ENCODE measurements at places on chromosomes 5 and 9.

GRCh38 chr5:59268756-59269415, 624.6 kb downstream of the PDE4D start:
- DNase-seq: no peak

DNA sequence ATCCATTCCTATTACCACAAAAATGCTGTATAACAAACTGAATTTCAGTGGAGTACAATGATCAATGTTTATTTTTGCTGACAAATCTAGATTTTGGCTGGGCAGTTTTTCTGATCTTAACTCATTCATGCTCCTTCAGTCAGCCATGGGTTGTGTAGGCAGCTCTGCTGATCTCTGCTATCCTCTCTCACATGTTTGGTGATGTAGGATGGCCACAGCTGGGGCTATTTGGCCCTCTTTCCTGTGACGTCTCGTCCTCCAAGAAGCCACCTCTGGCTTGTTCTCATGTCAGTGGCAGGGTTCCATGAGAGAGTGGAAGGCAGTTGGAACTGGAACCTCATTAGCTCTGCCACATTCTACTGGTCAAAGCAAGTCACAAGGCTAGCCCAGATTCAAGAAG, 8.9 kb downstream of the NLN start:
- DNase-seq: no peak

GRCh38 chr9:112605518-112605917, 112.4 kb downstream of the INIP start:
- no peak for DNase-seq

DNA sequence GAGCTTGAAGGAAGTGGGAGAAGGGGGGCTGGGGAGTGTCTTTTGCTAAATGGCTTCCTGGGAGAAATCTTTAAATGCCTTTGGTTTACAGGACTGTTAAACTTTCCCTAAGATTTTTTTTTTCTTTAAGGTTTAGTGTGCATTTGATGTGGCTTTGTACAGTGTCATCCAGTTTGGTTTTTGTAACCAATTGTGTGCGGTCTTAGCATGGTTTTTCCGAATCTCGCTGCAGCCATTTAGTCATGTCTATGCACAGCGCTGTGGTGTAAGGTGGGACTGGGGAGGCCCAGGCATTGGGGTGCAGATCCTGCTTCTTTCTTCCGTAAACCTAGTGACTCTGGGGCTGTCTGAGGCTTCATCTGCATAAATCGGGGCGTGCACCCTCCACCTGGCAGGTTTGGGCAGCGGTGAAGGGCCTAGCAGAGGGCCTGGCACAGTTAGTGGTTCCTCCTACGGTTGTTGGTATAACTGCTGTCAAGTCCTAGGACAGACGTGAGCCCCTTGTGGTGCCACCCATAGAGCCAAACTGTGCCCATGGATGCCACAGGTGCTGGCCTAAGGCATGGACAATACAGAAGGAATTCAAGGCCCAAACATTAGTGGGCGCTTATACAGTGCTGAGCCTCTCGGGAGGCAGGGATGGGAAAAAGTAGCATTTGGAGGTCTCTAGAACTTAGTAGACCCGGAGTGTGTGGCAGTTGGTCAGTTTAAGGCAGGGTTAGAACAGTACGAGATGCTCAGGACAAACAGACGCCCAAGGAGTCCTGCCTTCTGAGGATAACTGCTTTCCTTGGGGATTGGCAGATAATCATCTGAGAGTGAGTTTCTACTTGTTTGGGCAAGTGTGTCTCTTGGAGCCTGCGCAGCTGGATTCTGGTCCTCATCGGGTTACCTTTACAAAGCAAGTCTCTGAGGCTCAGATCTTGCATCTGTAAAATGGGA, 1.5 kb downstream of the PRRC2B start:
- peak; percentile 44 for DNase-seq

DNA sequence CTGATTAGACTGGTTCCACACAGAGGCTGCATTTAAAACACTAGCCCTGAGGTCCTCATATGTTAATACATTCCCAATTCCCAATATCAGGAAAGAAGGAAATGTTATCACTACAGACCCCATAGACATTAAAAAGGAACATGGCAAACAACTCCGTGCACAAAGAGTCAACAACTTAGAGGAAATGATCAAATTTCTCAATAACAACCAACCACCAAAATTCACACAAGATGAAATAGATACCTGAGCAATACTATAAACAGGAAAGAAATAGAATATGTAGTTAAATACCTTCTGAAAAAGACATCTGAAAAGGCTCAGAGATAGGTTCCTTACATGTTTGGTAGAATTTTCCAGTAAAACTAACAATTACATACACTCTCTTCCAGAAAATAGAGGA, 28.9 kb downstream of the SEMA4D start:
- no peak for DNase-seq

DNA sequence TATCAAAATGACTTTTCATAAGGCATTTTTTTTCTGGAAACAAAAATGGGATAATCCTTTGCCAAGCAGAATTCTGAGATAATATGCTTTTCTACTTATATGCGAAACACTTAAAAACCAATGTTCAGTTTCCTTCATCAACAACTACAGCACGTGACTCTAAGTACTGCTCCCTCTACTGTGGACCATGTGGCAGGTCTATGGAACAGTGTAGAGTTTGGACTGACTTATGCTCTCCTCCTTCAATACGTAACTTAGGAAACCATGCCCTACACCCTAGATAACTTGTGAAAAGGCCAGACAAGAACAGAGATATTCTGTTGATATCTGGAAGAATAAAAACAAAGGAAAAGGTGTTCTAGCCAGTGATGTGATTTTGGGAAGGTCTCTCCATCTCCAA, 111.3 kb upstream of the GNA14 start:
- peak; percentile 3 for DNase-seq

DNA sequence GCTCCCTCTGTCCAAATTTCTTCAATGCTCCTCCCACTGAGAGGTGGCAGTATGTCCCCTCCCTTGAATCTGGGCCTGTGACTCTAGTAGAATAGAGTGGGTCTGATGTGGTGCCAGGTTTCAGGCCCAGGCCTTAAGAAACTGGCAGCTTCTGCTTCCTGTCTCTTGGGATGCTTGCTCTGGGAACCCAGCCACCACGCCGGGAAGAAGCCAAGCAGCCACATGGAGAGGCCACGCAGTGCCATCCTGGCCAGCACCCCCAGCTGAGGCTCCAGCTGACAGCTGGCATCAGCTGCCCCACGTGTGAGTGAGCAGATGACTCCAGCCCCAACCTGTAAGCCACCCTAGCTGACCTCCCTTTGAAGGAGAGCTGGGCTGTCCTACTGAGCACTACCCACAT, 7.3 kb upstream of the TSPAN17 start:
- no peak for DNase-seq

GRCh38 chr5:159342840-159343239, 12.6 kb upstream of the IL12B start:
- DNase-seq: no peak

GRCh38 chr9:79757881-79758669, 186.3 kb downstream of the TLE4 start:
- DNase-seq: no peak

GRCh38 chr9:110942522-110942921, 95.7 kb downstream of the LPAR1 start:
- no peak for DNase-seq

GRCh38 chr5:158874343-158874742, 225.4 kb downstream of the EBF1 start:
- DNase-seq: no peak

GRCh38 chr9:138063033-138063432, 185.5 kb downstream of the CACNA1B start:
- no peak for DNase-seq

GRCh38 chr5:94442991-94443390, 175.4 kb downstream of the KIAA0825 start:
- no peak for DNase-seq

DNA sequence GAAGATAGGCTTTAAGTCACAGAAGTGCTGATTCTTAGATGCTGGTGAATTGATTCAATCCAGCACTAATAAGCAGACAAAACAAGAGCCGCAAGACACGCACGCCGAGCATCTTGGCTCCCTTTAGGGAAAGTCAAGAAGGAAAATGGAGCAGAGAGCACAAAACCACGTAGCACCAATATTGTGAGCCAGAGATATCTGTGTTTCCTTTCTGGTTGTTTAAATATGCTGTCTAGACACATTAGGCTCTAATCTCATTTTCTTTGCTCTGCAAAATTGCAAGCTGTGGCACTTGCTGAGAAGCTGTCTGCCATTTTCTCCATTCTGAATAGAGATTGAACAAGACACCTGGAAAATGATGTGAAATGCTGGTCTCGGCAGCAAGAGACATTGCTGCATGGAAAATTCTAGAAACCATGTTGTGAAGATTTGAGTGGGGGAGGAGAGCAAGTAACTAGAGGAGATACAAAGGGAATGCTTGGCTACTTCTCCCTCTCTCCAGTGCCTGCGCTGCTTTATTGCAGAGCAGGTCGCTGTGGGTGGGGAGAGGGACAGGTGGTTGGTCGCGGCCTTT, 336.3 kb downstream of the MED10 start:
- DNase-seq: no peak

GRCh38 chr5:175206669-175207068, 237.3 kb downstream of the DRD1 start:
- DNase-seq: no peak

DNA sequence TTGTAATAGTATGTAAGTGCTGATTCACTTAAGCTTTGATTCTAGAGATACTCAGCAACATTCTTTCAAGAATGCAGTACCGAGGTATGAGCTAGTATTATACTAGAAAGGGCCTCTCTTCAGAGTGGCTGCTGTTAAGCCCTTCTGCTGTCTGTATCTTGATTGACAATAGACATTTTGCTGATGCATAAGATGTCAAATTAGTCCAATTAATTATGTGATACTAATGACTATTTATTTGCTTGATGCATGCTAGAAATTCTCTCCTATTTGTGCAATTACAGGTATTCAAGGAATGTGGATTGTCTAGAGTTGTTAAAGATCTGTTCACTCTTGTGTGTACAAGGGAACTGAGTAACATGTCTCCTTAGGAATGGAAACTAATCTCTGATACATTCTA, 92.3 kb upstream of the PTGER4 start:
- no peak for DNase-seq

- DNase-seq: no peak
These were observed 324.3 kb upstream of the RORB start for GRCh38 chr9:74172874-74173273.

GRCh38 chr9:69458176-69458575, 133.2 kb downstream of the ENTREP1 start:
- no peak for DNase-seq

GRCh38 chr5:851553-851952, 767 bp upstream of the ZDHHC11 start:
- no peak for DNase-seq

DNA sequence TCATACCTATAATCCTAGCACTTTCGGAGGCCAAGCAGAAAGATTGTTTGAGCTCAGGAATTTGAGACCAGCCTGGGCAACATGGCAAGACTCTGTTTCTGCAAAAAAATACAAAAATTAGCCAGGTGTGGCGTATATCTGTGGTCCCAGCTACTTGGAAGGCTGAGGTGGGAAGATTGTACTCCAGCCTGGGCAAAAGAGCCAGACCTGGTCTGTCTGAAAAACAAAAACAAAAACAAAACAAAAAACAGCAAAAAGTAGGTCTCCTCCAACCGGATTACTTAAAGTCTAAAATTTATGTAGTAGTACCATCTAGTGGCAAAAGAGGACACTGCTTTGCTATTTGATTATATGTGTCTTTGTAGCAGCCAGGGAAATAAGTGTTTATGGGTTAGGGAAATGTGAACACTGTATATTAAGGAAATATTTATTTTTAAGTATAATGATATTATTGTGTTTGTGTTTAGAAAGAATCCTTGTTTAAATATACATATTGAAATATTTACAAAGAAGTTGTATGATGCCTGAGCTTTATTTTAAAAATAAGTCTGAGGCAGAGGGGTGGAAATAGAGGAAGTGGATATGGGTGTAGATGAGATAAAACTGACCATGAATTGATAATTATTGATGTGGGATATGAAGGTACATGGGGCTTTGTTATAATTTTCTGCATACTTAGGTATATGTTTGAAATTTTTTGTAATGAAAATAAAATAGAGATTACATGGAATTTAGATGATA, 20.0 kb downstream of the APC start:
- DNase-seq: peak; percentile 78

DNA sequence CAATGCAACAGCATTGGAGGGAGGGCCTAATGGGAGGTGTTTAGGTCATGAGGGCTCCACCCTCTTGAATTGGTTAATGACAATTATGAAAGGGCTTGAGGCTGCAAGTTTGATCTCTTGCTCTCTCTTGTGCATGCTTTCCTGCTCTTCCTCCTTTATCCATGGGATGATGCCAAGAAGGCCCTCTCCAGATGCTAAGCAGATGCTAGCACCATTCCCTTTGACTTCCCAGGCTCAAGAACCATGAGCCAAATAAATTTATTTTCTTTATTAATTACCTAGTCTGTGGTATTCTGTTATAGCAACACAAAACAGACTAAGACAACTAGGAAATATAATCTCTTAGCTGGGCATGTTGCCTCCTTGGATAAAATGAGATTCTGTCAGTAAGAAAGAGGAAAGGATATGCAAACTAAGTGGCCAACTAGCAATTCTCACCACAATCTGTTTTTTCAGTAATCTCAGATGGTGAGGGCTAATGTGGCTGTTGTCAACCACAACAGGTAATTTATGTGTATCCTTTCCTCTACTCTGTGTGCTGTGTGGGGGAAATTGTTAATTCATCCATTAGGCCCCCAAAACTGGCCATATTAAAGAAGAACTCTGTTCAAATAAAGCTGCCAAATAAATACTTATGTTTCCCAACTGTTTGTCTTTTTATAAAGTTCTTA, 269.1 kb upstream of the CD180 start:
- no peak for DNase-seq

DNA sequence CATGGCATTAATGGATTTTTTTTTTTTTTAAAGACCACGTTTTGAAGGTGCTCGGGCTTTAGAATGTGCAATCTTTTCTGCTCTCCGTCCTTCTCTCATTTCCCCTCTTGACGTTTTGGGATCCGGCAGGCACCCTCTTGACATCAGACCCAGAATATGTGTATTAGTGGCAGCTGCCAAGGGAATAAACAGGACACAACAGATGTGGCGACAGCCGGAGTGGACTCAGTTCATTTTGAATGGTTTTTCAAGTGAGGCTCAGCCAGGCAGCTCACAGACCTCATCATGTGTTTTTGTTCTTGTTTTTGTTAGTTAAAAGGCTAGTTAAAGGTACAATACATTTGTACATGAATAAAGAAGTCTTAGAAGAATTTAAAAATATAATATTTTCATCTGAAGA, 365.0 kb upstream of the SEMA6A start:
- DNase-seq: no peak

DNA sequence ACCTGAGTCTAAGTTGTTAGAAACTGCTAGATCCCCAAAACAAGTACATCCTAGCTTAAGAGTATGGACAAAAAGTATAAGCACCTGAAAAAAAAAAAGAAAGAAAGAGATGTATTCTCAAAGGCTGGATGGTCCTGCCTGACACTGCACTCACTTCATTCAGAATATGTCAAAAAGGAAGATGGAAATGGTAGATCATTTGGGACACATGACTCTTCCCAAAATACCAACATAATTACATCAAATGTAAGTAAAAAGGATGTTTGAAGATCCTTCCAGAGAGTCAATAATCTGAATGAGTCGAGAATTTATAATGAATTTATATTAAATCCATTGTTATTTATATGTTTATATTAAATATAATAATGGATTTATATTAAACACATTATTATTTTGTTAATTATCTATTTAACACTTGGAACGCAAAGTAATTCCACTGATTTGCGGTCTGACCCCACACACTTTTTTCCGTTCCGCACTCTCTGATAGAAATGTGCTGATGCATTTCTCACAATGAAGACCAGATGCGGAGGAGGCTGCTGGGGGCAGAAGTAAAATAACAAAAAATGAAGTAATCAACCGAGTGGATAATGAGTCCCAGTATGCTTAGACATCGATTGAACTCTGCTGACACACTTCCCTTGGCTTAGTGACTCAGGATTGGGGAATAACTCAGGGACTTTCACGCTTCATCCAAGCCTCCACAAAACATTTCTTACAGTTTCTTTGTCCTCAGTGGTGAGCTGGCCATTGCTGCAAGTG, 201.2 kb downstream of the ADAMTS12 start:
- no peak for DNase-seq
